ENCODE measurements at places on chromosomes 5 and 9.

DNA sequence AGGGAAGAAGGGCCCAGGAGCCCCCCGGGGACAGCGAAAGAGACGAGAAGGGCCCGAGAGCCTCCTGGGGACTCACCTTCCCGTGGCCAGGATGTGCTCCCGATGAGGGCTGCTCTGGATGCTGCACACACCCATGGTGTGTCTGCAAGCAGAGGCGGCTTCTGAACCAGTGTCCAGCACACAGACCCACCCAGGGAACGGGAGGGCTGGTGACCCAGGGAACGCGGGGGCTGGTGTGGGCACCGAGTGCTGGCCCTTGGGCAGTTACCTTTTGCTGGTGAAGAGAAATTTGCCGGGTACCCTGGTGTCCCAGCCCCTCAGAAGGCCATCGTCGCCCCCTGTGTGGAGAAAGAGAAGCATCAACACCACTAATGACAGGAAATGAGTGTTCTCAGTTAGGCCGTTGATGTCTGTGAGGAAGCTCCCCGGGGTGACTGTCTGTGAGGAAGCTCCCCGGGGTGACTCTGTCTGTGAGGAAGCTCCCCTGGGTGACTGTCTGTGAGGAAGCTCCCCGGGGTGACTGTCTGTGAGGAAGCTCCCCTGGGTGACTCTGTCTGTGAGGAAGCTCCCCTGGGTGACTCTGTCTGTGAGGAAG is 13.2 kb downstream of the MRPL41 start:
- DNase-seq = peak; percentile 3

DNA sequence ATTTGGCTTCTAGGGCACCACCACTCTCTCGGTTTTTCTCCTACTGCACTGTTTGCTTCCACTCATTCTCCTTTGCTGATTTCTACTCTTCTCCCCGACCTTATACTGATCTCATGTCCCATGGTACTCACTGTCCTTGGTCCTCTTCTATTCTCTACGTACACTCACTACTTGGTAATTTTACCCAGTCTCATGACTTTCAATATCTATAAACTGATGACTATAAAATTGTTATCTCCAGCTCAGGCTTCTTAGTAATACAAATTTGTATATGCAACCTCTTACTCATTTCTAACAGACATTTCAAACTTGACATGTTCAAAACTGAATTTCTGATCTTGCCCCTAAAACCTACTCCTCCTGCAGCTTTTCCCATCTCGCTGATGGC is 4.1 kb downstream of the RAPGEF6 start:
- no peak for DNase-seq

GRCh38 chr5:38790891-38791290 is 54.9 kb upstream of the OSMR start:
- DNase-seq = no peak

DNA sequence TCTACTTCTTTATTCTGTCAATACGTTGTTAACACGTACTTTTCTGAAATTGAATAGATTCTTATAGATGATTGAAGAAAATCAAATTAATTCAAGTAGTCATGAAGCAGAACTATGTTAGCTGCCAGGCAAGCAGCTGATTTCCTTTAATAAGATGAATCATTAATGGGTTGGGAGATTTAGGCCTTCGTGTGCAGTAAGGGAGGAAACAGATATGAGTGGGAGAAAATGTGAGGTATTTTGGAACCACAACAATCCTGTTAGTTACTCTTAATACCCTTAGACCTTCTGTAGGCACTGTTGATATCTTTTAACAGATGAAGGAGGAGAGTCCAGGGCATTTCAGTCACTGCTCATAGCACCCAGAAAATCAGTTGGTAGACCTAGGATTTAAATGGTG is 121.0 kb downstream of the AOPEP start:
- DNase-seq = peak; percentile 69

- DNase-seq = no peak
Measured at GRCh38 chr5:151183456-151184245, 26.1 kb upstream of the ANXA6 start.

DNA sequence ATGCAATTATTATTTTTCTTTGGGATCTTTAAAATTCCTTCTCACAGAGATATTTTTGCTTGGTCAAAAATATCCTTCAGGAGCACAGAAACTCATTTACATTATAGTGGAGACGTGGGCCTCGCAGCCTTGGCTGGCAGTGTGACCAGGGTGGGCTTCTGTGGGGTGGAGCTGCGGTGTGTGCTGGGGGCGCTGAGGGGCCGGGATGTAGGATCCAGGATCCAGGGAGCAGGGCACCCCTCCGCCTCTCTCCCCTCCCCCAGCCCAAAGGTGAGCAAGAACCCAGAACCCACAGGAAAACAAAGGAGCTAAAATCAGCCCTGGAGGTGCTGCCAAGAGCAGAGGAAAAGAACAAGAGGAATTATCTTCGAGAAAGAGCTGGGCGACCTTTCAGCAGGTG is 79.1 kb upstream of the OLFM1 start:
- DNase-seq = no peak

GRCh38 chr5:160418561-160419457 is at the start of gene SLU7:
TSS of gene SLU7 (minus strand) at chr5:160419081. CDS start at chr5:160415294, 3,787 bp downstream.
- peak; percentile 94 for DNase-seq

DNA sequence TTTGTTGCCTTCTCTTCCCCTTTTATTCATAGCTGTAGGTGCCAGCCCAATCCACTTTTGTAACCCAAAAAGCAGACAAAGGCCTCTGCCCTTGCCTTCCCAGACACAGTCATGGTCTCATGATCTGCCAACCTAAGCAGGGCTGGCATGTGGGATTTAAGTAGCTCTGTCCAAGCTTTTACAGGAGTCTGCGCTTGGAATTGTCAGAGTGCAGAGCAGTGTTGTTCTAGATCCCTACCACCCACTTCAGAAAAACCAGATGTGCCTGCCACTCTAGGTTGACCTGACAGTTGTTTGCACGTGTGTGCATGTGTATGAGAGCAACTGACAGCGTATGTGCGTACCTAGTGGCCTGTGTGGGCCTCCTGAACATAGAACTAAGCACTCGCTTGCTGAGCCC is 87.8 kb upstream of the SPRY4 start:
- DNase-seq = no peak

DNA sequence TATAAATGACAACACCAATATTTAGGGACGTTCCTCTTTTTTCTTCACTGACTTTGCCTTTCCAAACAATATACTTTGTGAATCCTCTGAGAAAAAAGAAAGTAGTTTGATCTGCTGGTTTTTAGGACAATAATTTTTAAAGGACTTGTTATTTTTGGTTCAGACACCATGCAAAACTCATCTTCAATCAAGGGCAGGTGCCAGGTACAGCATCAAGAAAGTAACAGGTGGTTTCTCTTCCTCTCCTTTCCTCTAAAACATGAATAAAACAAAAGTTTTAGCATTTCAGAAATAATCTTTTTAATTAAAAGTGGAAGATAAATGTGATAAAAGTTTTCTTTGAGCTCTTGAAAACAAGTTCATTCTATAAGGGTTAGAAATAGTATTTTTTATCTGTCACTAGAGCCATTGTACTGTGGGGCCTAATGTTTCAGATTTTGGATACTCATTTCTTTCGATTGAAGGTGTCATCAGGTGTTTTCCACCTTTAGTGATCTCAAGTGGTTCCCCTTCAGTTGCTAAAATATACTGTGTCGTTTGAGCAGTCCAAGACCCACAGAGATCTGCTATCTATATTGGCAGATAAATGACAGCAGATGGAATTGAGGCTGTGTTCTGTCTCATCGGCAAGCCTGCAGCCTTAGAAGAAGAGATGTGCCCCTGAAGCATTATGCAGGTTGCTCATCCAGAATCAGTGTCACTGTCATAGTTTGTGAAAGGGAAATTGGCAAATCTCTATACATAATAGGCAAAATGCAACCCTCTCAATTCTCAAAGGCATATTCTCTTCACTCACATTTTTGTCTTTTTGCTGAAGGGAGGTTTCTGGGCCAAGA is 499.7 kb downstream of the PDE4D start:
- no peak for DNase-seq

DNA sequence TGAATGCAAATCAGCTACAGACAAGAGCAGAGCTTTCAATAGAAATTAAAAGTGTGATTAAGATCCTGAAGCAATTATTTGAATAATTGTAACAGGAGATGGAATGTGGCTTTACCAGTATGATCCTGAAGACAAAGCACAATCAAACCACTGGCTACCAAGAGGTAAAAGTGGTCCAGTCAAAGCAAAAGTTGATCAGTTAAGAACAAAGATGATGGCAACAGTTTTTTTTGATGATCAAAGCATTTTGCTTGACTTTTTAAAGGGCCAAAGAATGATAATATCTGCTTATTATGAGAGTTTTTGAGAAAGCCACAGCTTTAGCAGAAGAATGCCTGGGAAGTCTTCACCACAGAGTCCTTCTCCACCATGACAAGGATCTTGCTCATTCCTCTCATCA is 409.2 kb downstream of the CSNK1G3 start:
- DNase-seq = no peak

DNA sequence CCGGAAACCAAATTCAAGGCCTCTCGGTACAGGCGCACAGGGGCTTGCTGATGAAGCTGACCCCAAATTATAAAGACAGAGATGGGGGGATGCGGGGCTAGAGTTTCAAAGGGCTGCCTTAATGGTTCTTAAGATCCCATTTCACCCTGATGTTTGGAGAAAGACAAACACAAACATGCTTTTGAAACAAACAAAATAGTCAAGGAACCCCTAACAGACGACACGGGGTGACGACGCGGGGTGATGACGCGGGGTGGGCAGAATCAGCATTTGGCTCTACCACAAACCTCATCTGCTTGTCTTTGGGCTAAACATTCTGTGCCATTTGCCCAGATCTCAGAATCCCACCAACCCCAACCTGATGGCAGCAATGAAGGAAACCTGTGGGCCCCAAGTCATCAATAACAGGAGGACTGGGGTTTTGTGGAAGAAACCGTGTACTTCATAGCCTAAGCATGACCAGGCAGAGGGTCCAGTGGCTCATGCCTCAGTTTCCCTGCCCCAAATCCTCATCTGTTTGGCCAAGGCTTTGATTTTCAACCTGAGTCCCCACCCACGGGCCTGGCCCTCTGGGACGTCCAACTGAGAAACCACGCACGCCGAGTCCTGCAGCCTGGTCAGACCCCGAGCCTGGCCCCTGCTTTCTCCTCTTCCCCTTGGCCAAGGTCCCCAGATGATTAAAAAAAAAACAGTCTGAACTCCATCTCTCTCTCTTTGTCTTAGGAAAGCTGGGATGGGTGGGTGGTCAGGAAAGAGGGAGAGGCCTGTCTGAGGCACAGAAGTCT is 148.5 kb downstream of the COL23A1 start:
- DNase-seq = no peak

GRCh38 chr9:136700304-136700703 is 12.1 kb upstream of the DIPK1B start:
- DNase-seq = no peak

DNA sequence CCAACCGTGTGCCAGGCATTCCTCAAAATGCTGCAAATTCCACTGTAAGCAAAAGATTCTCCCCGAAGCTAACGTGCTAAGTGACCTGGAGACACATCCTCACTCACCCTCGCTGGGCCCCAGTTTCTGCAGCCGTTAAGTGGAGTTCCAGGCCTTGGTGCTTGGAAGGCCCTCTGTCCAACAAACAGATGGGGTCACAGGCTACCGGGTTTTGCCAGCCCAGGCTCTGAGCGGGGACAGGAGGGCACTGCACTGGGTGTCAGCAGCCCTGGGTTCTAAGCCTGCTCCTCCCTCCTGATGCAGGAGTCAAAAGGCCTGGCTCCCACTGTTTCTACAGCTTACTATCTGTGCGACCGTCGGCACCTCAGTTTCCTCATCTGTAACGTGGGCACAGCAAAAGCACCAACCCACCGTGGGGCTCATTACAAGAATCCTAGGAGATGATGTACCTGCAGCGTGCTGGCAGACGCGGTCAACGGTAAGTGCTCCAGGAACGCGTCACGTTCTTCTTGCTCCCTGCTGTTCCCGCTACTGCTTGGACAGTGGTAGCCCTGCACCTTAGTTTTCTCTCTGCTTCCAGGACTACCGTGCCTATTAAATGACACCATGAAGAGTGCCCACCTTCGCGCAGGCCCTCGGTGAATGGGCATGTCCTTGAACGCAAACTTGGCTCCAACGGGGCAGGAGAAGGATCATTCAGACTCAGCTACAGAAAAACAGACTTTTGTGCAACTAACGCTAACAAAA is 84.8 kb downstream of the ADAMTS2 start:
- no peak for DNase-seq
